Epithelial cell of esophagus (primary cell): ENCODE measurements at places on chromosomes 6 and 20.

DNA sequence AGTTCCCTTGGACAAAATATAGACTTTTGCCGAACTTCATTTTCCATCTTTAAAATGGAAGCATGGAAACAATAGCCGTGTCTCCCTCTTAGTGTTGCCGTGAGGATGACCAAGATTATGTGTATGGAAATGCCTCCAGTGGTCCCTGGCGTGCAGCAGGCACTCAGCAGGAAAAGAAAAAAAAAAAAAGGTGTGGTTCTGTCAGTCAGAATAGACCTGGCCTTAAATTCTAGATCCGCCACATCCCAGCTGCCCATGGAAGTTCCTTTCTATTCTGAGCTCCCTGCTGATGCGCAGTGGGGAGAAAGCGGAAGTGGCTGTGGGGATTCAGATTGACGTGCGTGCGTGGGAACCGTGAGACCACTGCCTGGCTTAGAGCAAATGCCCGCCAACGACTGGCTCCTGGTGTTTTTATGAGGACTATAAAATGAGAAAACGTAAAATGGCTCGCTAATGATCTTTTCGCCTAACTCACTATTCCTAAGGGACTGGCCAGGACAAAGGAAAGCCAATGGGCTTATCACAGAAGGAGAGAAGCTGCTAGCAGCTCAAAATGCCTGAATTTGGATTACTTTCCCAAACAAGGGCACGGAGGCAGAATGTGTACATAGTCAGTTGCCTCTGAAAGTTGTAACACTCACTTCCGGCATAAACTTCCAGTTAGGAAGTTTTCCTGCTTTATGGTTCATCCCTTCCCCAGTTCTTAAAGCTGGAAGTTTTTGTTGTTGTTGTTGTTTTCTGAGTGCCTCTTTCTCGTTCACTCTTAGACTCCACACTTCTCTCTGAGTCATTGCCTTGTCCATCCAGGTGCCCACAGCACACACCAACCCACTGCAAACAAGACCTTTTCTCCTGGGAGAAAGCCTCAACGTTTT, 11.4 kb upstream of the PDE10A start:
- no peak for DNase-seq

DNA sequence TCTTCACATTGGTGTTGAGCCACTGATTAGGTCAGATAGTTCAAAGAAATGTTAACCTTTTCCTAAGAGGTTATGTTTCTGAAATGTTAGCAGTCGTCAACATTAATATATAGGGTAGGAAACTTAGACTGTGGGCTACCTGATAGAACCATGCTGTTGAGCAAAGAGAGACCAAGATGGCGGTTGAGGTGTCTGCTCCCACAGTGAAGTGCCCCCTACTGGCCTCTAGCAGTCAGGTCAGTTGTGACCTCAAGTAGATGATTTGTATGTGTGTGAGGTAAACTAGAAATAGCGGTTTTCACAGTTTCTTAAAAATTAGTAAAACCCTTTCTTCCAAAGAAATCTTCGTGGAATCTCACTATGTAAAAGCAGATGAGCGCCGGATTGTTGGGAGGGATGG, 40.3 kb downstream of the MTHFD1L start:
- DNase-seq, result no peak

DNA sequence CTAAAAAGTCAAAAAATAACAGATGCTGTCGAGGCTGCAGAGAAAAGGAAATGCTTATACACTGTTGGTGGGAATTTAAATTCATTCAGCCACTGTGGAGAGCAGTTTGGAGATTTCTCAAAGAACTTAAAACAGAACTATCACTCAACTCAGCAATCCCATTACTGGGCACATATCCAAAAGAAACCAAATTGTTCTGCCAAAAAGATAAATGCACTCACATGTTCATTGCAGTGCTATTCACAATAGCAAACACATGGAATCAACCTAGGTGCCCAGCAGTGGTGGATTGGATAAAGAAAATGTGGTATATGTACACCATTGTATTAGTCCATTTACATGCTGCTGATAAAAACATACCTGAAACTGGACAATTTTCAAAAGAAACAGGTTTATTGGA, 116.0 kb upstream of the VGLL2 start:
- DNase-seq, result no peak

DNA sequence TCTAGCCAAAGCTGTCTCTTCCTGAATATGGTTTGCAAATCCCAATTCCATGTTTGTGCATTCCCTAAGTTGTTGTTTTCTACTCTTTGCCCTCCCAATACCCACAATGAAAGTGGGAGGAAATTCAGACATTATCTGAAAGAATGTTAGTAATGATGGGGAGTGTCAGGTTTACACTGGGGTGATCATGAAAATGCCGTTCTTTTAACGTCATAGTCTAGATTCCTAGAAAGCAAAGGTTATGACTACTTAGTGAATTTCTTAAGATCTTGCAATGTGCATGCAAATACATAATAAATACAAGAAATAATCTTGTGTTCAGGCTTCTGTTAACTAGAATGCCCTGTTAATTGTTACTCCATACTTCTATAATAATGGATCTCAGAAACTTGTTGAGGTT, 101.0 kb downstream of the LCA5 start:
- DNase-seq, result peak; percentile 40

- DNase-seq, result peak; percentile 30
Measured at GRCh38 chr6:68876792-68877493, 241.9 kb downstream of the ADGRB3 start.

DNA sequence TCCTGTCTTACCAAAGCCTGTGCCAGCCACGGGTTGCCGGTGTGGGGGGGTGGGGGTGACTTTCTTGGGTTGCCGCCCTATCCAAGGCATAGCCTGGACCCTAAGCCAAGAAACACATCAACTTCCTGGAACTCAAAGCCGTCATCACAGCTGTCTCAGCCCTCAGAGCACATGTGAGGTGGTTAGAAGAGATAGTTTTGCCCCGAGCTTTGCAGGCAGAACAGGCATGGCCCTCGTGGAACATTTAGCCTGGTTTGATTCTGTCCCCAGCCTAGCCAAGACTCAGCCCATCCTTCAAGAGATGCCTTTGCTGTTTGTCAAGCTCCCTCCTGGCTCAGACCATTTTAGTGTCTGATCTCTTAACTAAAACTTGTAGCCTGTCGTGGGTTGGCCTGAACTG, 64.9 kb downstream of the RREB1 start:
- DNase-seq, result peak; percentile 17

DNA sequence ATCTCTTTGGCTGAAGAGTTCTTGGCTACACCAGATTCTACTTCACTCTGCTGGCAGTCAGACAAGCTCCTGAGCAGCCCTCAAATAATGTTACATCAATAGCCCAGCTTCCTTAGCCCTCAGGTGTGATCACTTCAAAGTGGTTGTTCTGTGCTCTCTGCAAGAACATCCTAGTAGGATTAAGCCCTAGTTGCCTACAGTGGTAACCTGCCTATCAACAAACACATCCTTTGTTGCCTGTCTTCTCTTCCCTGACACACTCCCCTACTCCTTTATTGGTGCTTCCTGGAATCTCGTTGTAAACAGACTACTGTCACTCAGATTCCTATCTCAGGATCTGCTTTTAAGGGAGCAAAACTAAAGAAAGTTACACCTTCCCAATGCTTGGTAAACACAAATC, 45.1 kb upstream of the TASP1 start:
- no peak for DNase-seq

GRCh38 chr20:1500496-1500895, 9.3 kb upstream of the SIRPB2 start:
- DNase-seq, result peak; percentile 78

DNA sequence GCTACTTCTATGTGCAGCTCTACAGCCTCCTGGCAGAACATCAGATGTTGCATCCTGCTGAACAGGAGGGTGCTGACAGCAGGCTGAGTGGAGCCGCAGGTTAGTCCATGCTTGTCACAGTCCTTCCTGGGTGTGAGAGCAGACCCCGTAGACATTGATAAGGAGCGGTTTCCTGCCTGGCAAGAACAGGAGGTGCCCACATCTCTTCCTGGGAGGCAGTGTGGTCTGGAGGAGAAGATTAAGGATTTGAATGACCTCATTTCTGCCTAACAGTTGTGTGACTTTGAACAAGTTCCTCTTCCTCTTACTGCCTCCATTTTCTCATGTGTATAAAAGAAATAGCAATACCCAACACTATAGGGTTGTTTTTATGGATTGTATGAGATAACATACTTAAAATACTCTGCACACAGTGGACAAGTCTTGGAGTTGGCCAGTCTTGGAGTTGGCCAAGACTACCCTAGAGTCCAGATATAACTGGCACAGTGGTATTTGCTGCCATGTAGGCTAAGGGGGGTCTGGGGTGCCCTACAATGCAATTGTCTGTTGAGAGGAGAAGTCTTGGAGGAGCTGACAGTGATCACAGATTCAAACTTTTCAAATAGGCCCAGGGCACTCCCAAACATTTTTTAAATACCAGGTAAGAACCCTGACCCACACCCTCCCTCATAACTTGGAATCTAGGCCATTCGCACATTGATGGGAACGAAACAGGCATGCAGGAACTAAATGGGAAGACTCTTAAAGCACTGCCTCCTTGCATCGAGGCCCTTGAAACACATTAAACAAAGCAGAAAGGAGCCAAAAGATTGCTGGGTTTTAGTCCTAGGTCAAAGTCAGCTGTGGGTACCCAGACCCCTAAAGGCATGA, 32.6 kb upstream of the TBC1D7 start:
- no peak for DNase-seq

DNA sequence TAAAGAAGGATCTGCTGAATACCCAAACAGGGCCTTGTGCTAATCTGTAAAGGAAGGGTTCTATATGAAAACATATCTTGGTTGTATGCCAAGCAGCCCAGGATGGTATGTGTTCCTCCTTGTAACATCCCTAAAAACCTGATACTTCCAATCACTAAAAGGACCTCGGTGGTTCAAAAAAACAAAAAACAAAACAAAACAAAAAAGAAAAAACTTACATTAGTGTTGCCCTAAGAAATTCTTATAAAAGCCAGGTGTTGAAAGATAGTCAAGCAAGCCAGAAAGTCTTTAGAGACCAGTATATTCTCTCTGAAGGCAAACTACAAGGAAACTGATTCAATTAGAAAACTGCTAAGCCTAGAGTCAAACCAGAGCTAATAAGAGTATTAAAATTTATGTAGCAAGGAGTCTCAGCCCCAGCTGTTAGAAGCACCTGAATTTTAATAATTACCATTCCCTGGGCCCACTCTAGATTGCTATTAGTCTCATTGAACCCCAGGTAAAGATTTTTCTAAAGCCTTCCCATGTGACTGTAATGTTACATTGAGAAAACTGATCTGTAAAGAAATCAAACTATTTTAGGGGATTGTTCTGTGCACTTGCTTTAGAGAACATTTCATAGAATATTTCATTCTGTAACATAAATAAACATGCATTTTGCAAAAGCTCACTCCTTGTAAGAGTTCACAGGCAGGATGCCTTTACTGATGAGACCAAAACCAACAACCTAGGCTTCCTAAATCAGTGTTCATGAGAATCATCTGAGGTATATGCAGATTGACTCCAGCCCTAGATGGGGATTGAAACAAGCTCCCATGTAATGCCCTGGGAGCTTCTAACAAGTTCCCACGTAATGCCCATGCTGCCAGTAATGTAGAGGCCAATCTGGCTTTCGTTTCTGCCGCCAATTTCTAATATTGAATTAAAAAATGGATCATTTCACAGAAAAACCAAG, 95.2 kb upstream of the BTN3A2 start:
- peak; percentile 18 for DNase-seq

- DNase-seq, result no peak
Measured at GRCh38 chr6:83370567-83370966, 60.3 kb downstream of the ME1 start.

DNA sequence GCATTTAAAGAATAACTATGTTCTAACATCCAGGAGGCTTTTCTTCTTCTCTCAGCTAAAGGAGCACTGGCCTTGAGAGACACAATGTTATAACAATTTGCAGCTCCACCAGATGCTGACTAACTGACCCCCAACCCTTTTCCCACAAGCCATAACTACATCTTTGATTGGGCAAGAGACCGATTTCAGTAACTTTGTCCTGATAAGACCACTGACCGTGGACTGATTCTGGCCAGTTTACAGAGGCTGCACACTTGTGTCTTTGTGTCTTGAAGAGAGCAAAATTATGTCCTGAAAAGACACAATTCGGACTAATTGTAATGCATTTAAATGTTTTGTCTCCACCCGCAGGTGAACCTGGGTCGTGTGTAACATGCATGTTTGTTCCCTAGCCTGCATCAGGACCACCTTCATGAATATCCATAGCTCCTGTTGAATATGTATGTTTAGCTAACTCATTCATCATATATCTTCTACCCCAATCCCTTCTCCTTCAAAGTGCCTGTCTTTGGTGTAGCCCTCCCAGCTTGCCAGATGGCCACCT, 22.3 kb downstream of the ABRACL start:
- DNase-seq, result no peak

- peak; percentile 47 for DNase-seq
Measured at GRCh38 chr6:140670021-140670420, 1295.6 kb upstream of the CITED2 start.

- peak; percentile 80 for DNase-seq
Measured at GRCh38 chr6:99588618-99589289, 17.9 kb upstream of the PRDM13 start.

- DNase-seq, result peak; percentile 82
Measured at GRCh38 chr20:4613718-4614620, 107.7 kb upstream of the PRND start.

GRCh38 chr6:146422789-146423375, 120.8 kb upstream of the RAB32 start:
- no peak for DNase-seq

- no peak for DNase-seq
Measured at GRCh38 chr6:98900706-98901105, 47.0 kb downstream of the FBXL4 start.

DNA sequence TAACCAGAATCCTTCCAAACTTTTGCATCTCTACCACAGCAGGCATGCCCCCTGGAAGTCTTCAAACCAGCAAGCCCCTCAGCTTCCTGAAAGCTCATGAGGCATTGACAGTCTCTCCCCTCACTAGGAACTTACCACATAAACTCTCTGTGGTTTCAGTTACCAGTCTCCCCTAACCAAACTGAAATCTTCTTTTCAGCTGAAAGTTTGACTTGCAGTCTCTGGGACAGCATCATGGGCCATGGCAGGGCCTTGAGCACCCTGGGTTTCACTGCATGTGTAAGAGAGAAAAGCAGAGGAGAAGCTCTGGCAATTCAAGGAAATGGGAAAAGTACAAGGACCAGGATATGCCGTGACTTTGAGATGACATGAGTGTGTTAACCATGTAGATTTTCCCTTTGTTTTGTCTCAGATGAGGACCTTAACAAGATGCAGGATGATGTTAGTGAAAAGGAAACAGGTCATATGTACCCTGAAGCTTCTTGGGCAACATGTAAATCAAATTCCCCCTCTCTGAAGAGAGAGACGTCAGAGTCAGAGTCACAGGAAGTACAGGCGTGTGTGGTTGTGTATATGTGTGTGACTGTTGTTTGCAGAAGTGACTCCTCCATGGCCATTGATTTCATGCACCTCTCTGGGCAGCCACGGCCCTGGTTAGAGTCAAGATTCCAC, 106.3 kb downstream of the TNFRSF21 start:
- DNase-seq, result peak; percentile 30
